Psoas muscle (tissue), 8 donors: ENCODE measurements at places on chromosomes 4 and X. TPM values are rescaled to one million over a fixed set of nuclear protein-coding genes. Genes with fewer than 3 reads are reported as not detected.

- DNase-seq: peak; percentile 26
These were observed 36.6 kb downstream of the CCNG2 start for GRCh38 chr4:77193511-77194102.

DNA sequence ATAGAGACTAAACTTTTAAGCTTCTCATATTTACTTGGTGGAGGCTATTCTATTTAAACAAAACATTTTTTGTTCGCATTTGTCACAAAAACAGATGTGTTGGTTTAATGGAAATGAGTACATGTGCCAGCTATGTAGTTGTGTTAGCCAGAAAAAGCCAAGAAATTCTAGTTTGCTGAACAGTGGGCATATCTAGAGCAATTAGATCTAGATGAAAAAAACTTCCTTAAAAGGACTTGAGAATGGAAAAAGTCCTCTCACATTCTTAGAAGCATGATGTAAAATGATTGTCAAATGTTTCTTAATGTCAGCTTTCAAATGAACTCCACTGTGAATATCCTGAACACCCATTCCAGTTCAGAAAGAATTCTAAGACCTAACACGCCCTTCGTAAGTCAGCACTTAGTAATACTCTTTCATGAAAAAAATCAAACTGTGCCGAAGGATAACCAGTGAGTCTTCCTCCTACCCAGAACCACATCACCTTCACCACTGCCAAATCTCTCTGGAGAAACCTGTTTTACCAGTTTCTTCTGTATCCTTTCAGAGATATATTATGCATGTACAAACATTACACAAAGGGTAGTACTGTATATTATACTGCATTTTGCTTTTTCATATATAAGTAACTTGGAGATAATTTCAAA lies 28.2 kb downstream of the PHKA1 start:
- no peak for DNase-seq

DNA sequence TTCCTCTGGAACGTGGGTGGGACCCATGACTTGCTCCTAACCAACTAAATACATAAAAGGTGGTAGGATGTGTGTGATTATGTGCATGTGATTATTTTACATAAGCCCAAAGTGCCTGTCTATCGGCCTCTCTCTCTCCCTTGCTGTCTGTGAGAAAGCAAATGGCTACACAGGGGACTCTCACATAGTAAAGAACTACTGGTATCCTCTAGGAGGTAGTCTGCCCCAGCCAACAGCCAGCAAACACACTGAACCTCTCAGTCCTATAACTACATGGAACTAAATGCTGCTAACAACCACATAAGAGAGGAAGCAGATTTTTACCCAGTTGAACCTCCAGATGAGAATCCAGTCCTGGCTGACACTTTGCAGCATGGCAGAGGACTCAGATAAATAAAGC lies 1249.4 kb downstream of the ADGRL3 start:
- no peak for DNase-seq

The TCP11X2 gene
- not detected for total RNA-seq

The UGT2B15 gene
- total RNA-seq: 0.26 TPM

The SNCA gene
- total RNA-seq: 2.1 TPM

The ASB11 gene
- 26.9 TPM for total RNA-seq
